Activated T-helper 2 cell treated with anti-CD3 and anti-CD28 coated beads, Interferon-gamma antibody, Interleukin-2, Interleukin-4, amounts not matched to agents 10 μg/mL and 5 μg/mL and 100 μg/mL, durations not matched to agents 14 hours and 24 hours and 36 hours (primary cell): ENCODE measurements at places on chromosomes 6 and 20. TPM values are rescaled to one million over a fixed set of nuclear protein-coding genes. Genes with fewer than 3 reads are reported as not detected.

The TUBE1 gene
- 21.0 and 24.3 TPM in 2 replicates for total RNA-seq

- DNase-seq: no peak
Observed at GRCh38 chr6:106823732-106824351, 150.7 kb downstream of the CD24 start.

- no peak for DNase-seq
Observed at GRCh38 chr6:20837189-20837588, 302.9 kb downstream of the CDKAL1 start.

DNA sequence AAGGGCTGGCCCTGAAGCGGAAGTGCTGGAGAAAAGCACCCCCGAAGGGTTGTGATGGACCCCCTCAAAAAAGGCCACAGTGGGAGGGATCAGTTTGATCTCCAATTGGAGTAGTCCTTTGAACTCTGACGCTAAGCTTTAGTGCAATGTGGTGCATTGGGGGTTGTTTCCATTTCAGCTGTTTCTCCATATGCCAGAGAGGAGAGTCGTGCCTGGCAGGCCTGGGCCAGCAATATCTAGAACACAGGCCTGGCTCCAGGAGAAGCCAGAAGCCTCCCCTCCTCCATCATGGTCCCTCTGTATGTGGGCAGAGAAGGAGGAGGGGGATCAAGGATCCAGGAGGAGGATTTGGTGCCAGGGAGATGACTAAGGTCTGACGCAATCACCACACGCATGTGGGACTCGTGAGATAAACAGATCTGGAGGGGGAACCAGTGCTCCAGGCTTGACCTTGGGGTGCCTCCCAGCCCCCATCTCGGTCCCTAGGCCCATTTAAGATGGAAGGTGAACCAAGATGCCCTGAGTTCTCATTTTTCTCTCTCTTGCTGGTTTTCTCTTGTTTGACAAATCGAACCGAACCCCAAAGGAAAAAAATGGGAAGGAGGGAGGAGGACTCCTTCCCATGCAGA lies 517.4 kb upstream of the JARID2 start:
- no peak for DNase-seq

DNA sequence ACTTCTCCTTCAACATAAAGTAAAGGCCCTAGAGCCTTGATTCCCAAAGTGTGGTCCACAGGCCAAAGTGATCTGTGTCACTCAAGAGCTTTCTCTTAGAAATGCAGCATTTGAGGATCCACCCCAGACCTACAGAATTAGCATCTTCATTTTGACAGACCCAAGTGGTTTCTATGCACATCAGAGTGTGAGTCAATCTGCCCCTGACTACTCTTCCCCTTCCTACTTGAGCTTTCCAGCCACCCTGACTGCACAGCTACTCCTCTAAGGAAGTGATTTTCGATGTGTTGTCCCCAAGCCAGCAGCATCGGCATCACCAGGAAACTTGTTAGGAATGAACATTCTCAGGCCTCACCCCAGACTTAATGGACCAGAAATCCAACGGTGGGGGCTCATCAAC lies 2.6 kb downstream of the MEP1A start:
- DNase-seq: no peak

GRCh38 chr6:53854843-53855567 lies 60.2 kb downstream of the LRRC1 start:
- no peak for DNase-seq

GRCh38 chr6:94089941-94090340 lies 670.6 kb upstream of the EPHA7 start:
- no peak for DNase-seq
